ENCODE measurements at places on chromosomes 6 and 20.

DNA sequence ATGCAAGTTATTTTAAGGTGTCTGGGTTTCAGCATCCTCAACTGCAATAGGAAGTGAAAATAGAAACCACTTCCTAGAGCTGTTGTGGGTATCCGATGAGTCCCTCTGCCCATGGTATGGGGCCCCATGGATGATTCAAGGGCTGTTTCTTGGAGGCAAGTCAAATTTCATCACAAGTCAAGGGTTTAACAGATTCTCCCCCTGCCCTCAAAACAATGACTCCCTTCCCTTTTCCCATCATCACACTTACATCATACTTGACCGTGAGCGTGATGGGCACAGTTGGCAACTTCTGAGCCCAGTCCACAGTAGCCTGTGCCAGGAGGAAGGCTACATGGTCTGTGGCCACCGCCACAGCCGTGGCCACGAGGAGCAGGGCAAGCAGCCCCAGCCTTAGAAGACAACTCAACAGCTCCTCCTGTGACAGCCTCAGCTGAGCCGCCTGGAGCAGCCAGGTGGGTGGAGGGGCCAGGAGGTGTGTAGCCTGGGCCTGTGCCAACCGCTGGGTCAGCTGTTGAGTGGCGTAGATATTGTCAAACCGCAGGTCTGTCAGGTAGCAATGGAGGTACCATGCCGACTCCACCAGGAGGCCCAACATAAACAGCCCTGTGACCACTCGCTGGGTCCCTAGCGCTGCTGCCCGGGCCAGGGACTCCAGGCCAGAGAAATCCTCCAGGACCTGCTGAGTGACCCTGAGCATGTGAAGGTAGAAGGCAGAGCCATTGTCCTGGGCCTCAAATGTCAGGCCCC is 5.2 kb downstream of the OCSTAMP start:
- DNase-seq = peak; percentile 23

- no peak for DNase-seq
Observed at GRCh38 chr6:107756660-107757355, 67.3 kb downstream of the SCML4 start.

GRCh38 chr20:23042270-23042669 is 7.2 kb downstream of the SSTR4 start:
- DNase-seq = no peak

DNA sequence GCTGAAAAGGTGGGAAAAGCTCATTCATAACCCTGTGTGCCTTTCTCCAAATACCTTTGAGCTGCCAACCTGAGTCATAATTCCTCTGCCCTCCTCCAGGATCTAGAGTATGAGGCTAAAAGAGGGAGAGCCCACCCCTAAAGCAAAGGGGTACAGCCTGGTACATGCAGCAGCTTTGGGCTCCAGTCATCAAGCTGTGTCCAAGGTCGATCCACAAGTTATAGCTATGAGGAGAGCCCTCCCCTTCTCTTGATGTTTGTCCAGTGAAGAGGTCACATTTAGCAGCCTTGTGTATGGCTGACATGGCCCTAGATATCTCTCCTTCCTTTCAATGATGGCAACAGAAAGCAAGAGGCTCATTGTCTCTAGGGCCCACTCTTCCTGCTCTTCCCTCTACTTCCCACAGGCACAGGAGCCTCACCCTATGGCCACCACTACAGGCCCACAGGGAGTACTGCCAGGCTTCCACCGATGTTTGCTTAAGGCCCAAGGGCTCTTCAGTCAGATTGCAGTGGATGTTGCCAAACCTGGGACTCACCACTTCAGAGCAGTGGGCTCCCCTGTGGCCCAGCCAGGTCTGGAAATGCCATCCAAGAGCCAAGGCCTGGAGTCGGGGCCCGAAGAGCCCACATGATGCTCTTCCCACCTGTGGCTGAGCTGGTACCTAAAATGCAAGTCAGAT is 176.8 kb downstream of the CD83 start:
- no peak for DNase-seq

GRCh38 chr20:36969478-36970186 is 18.1 kb upstream of the SAMHD1 start:
- no peak for DNase-seq

- DNase-seq = peak; percentile 56
Observed at GRCh38 chr20:6784210-6784631, 16.7 kb downstream of the BMP2 start.

- peak; percentile 33 for DNase-seq
Observed at GRCh38 chr20:53609491-53610445, 16.1 kb upstream of the ZNF217 start.

GRCh38 chr6:25404693-25405169 is 125.6 kb downstream of the CARMIL1 start:
- peak; percentile 38 for DNase-seq

DNA sequence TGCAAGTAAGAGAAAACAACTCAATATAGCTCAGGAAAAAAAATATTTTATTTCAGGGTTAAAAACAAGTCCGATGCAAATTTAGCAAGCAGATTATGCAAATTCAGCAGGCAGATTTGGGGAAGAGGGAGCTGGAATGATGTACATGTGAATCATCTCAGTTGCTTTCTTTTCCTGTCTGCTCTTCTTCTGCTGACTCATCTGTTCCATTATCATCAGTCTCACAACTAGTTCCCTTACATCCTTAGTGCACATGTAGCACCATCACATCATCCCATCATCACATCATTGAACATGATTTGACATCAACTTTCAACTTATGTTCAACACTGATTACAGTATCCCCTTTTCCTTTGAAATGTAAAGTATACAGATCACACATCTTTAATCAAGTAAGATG is 11.5 kb upstream of the DEFB113 start:
- DNase-seq = peak; percentile 27

- DNase-seq = no peak
Observed at GRCh38 chr20:17850684-17851026, 117.9 kb downstream of the SNX5 start.

- DNase-seq = no peak
Observed at GRCh38 chr20:17673084-17673483, 9.0 kb downstream of the RRBP1 start.

DNA sequence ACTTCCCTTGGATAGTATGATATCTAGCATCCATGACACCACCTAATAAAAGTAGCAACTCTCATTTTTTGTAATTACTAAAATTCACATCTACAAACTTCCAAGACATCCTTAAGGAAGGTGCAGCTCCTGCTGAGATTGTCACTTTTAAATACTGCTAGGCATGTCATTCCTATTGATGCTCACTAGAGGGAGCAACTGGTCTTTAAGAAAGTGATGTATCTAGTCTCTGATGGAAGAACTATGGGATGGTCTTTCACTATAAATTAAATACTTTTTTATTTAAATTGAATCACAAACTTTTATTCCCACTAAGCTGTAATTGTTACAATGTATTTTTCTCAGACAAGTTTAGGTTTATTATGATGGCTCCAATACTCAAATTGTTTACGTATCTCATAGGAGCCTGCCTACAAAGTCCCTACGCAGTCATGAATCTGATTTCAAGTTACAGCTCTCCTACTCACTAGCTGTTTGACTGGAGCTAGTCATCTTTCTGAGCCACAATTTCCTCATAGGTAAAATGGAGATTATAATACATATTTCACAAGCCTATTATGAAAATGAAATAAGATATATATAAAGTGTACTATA is 8.1 kb upstream of the TSPYL1 start:
- peak; percentile 74 for DNase-seq

GRCh38 chr6:130421585-130421984 is 55.8 kb downstream of the TMEM200A start:
- DNase-seq = peak; percentile 59

DNA sequence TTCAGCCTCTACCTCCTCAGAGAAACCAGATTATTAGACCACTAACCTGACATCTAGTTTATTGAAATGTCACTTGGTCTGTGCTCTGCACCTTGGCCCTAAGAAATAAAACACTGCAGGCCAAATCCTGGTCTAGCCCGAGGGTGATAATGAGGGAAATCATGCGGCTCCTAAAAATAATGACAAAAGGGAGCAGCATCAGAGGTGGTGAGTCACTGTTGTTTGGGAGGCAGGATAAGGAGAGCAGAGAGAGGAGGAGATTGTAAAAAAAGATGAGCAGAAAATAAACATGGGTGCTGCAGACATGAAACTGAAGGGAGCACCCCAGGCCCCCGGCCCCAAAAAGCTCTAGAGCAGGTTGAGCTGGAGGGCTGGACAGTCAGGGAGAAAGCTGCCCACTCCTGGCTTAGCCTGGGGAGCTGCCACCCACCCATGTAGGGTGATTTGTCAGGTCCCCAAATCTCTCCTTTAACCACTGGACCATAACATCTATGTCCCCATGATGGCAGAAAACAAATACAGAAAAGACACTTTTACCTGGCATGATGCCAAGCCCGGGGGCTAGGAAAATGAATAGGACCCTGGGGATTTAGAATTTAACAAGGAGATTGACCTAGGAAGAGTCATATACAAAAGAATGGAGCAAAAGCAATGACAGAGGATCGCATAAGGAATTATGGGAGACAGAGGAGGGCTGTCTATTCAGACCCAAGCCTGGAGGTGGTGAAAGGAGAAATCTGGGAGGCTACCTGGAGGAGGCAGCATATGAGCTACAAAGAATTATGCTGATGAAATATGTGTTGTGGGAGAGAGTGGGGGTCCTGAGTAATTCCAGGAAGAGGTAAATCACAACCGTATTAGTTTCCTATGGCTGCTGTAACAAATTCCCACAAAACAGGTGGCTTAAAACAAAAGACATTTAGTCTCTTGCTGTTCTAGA is 103.7 kb downstream of the SNAP25 start:
- DNase-seq = peak; percentile 4

GRCh38 chr6:159252955-159253508 is 83.8 kb downstream of the FNDC1 start:
- peak; percentile 69 for DNase-seq

DNA sequence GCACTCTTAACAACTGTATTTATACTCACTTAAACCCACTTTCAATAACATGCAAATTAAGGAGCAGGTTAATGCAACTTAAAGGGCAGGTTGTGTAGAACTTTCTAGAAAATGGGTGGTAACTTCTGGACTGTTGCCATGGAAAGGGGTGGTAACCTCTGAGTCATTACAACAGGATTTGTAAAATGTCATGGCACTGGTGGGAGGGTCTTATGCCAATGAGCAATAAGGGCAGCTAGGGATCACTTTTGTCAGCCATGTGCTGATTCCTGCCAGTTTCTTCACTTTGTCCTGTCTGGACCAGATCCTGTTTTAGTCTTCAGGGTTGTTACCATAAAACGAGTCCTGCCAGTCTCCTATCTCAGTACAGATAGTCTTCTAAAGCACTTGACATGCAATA is 560.5 kb upstream of the PTCHD4 start:
- peak; percentile 33 for DNase-seq

- no peak for DNase-seq
Observed at GRCh38 chr6:45781890-45782289, 233.8 kb downstream of the CLIC5 start.

DNA sequence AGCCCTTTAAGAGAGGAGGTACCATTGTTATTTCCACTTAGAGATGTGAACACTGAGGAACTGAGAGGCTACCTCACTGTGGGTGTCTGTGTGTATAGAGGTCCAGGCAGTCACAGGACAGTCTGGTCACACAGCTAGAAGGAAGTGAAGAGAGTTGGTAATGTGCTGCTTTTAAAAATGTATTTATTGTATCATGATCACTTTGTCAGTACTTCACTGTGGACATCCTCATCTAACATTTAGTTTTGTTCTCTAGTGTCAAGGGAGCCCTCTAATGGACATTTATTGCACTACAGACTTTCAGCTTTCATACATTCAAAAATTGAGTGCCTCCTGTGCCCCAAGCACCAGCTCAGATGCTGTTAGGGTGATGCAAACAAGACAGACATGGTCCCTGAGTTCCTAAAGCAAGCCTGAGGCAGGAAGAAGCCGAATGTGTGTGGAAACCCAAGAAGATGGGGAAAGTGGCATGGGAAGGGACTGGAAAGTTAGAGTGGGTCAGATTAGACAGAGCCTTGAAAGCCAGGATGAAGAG is 123.0 kb downstream of the SLC16A10 start:
- DNase-seq = peak; percentile 65

DNA sequence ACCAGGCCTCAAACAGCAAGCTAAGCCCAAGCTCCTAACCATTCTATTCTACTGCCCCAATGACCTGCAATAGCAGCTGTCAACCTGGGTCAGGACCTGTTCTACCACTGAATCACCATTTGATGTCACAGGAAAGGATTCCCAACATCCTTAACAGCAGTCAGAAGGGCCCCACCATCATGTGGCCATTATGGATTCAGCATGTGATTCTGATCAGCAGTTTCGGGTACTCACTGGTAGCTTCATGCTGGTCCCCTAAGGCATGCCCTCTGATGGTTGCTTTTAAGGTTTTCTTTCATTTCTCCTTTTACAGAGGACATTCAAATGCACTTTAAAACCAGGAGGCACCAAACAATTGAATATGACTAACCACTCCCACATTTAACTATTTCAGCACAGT is 37.3 kb upstream of the MAP7 start:
- DNase-seq = peak; percentile 41

DNA sequence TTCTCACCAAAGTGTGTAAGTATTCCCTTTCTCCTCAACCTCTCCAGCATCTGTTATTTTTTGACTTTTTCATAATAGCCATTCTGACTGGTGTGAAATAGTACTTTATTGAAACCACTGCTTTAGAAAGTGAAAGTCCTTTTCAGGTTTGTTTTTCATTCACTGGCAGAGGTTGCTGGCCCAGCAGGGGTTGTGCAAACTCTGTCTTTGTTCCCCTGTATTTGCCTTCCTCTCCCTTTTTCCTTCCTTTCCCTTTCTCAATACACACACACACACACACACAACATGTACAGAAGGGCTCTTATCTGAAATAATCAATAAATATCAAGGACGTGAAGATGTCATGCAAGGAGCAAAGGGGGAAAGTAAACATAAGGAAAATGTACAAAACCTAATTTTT is 99.8 kb downstream of the LY86 start:
- no peak for DNase-seq

DNA sequence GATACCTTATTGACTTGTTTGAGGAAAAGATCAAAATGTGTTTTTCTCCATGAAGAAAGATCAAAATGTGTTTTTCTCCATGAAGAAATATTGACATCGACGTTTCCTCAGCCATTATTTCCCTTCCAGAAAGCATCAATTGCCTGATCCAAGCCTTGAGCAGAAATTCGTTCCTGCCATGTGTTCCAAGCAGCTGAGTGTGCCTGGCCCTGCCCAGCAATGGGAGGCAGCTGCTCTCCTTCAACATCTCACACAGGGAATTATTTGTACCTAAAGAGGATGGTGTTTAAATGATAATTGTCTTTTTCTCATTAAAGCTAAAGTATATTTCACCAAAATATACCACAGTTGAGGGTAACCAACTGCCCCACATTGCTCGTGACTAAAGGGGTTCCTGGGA is 7.8 kb upstream of the DUSP22 start:
- DNase-seq = no peak

GRCh38 chr6:119328254-119328653 is 21.3 kb downstream of the MAN1A1 start:
- DNase-seq = peak; percentile 43

- peak; percentile 92 for DNase-seq
Observed at GRCh38 chr6:137518386-137518983, 24.3 kb upstream of the OLIG3 start.

- DNase-seq = no peak
Observed at GRCh38 chr20:35106827-35107380, 14.3 kb upstream of the TRPC4AP start.

- no peak for DNase-seq
Observed at GRCh38 chr20:56646599-56646998, 17.5 kb downstream of the TFAP2C start.

All from kidney tubule cell (primary cell).